Smooth muscle cell of the brain vasculature (primary cell): ENCODE measurements at places on chromosomes 6 and 20.

- no peak for DNase-seq
Measured at GRCh38 chr6:56437171-56437900, 190.0 kb upstream of the COL21A1 start.

DNA sequence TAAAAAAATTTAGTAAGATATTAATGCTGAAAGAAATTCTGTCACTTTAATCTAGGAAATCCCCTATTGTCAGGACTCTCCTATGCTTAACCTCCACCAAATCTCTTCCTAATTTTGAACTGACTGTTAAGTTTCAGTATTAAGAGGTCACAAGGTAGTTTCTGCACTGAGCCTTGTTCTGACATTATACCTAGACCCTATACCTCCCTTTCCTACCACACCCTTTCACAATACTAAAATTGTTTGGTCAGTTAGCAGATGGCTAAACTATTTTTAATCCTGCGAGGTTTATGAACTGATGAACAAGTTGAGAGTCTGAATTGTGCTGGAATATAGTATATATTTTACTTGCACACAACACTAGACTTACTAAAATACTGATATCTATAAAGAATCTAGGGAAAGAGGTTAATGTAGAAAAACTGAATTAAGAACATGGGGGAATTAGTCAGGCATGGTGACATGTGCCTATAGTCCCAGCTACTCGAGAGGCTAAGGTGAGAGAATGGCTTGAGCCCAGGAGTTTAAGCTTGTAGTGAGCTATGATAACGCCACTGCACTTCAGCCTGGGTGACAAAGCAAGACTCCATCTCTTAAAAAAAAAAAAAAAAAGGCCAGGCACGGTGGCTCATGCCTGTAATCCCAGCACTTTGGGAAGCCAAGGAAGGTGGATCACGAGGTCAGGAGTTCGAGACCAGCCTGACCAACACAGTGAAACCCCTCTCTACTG, 51.5 kb downstream of the HBS1L start:
- no peak for DNase-seq

DNA sequence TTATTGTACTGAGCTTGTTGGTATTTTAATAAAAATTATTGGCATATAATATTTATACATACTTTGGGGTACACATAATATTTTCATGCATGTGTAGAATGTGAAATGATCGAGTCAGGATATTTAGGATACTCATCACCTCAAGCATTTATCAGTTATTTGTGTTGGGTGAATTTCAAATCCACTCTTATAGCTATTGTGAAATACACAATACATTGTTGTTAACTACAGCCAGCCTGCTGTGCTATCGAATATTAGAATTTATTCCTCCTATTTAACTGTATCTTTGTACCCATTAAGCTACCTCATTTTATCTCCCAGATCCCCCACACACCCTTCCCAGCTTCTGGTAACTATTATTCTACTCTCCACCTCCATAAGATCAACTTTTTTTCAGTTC, 14.6 kb upstream of the MICB start:
- DNase-seq = no peak

DNA sequence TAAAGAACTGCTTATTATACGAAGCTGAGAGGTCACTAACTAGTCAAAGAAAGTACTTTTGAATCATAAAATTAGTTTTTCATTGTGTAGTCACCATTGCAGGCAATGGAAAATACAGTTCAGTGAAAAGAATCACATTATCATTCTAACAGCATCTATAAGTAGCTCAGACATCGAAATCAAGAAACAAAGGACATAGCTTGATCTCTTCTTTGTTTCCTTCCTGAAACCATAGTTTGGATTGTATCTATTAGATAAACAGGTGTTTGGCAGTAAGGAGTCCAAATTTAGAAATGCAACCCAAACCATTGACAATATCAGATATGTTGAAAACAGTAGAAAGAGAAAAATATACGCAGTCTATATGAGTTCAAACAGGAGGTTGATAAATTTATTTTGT, 697.3 kb downstream of the TFAP2A start:
- DNase-seq = no peak

- DNase-seq = no peak
Measured at GRCh38 chr6:30691208-30691847, 544 bp upstream of the NRM start.

DNA sequence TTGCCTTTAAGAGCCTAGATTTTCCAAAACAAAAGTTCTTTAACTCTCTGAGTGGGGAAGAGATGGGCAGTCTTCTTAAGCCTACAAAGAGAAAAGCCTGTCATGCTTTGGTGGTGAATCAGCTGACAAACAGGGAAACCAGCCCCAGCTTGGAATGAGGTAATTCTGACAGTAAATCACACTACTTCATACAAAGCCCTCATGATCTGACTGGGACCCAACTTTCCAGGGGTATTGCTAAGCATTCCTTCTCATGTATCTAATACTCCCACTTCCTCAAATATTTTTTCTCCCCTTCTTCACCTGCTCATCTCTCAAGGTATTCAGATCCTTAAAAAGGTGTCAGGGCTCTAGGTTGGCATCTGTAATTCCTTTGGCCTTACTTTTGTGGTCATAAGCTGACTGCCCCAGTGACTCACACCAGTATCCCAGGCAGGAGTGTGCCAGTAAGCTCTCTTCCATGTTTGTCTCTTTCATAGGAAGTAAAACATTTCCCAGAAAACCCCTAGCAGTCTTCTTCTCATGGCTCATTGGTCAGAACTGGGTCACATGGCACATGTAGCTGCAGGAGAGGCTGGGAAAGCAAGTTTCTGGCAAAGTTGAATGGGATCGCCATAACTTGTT, 15.0 kb upstream of the TBC1D22B start:
- peak; percentile 83 for DNase-seq

DNA sequence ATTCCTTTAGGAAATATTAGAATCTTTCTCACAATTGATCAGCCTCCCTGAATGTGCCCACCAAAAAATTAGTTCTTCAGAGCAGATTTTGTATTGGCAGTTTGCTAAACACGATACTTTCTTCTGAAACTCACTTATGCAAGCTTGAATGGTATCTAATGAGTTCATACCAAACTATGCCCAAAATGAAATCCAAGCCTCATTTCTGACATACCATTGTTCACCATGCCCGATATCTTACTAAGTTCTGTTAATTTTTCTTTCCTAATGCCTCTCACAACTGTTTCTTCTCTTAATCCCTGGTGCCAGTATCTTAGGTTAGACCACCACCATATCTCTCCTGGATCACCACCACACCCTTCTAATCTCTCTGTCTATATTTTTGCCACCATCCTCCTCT, 755.9 kb downstream of the KIF16B start:
- no peak for DNase-seq

- no peak for DNase-seq
Measured at GRCh38 chr6:62286470-62286843, 432 bp upstream of the KHDRBS2 start.

GRCh38 chr6:132812756-132813172, 1.6 kb upstream of the RPS12 start:
- no peak for DNase-seq

GRCh38 chr6:13146442-13146841, 181.9 kb downstream of the TBC1D7 start:
- no peak for DNase-seq

DNA sequence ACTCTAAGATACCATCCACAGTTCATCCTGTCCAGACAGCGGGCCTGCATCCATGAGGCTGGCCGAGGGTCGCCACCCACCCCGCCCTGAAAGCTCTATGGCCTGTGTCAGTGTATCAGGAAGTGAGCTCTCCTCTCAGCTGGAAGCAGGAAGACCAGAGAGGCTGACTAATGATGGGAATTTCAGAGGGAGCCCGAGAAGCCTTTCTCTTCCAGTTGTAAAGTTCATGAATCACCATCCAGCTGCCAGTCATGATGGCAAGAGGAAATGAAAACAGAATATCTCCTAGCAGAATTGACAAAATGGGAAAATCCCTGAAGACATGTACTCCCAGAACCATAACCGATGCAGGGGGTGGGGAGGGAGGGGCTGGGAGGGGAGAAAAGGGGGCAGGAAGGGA, 109.6 kb upstream of the RPS6KA2 start:
- no peak for DNase-seq

DNA sequence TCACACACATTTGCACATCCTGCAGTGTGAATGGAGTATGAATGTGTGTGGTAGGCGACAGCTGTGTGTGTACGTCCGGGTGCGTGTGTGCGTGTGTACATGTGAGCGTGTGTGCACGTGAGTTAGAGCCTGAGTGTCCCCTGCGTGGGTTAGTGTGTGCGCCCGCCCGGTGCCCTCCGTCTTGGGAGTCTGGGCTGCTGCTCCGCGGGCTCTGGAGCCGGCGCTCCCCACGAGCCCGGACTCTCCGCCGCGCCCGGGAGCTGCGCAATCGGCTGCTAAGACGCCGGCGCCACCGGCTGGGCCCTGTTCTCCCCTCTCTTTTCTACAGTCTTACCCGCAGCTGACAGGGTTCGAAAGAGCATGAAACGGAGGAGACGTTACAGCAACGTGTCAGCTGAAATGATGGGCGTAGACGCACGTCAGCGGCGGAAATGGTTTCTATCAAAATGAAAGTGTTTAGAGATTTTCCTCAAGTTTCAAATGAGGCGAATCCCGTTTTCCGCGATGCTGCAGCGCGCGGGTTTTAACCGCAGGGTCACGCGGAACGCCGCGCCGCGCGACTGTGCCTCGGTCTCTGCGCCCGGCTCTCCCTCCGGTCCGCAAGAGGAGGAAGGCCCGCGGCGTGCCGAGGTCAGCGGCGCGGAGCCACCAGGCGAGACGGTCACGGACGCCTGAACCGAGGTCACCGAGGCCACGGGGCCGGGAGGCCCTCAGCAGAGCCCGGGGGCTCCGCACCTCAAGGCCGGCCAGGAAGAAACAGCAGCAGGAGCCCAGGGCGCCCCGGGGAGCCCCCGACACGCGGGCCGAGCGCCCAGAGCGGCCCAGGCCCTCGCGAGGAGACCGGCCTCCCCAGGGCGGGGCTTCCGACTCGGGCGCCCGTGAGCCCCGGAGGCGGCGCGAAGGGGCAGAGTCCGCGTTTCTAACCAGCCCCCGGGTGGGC, 95.3 kb upstream of the BHLHE23 start:
- no peak for DNase-seq

DNA sequence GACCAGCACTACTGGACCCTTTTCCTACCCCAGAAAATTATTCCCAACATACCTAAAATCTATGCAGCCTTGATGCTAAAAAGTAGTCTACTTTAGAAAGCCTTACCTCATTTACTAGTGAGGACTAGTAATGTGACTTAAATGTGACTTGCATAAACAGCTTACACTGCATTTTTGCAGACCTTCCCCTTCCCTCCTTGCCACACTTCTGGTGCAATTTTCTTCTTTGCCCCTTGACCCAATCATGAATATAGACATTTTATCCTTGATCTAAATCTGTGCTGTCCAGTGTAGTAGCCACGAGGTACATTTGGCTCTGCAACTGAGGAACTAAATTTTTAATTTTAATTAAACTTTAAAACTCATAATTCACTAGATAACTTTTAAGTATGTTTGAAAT, 7.0 kb upstream of the ZKSCAN8 start:
- no peak for DNase-seq

GRCh38 chr6:135796643-135797305, 54.7 kb upstream of the PDE7B start:
- DNase-seq = no peak

GRCh38 chr6:139862311-139862710, 487.9 kb upstream of the CITED2 start:
- no peak for DNase-seq

GRCh38 chr6:45681860-45682511, 304.3 kb upstream of the SUPT3H start:
- DNase-seq = no peak

GRCh38 chr20:52824494-52825216, 147.5 kb upstream of the TSHZ2 start:
- DNase-seq = no peak

GRCh38 chr6:32517654-32518445, 12.2 kb downstream of the HLA-DRB5 start:
- DNase-seq = no peak

GRCh38 chr20:57194154-57194553, 72.3 kb downstream of the BMP7 start:
- DNase-seq = no peak

DNA sequence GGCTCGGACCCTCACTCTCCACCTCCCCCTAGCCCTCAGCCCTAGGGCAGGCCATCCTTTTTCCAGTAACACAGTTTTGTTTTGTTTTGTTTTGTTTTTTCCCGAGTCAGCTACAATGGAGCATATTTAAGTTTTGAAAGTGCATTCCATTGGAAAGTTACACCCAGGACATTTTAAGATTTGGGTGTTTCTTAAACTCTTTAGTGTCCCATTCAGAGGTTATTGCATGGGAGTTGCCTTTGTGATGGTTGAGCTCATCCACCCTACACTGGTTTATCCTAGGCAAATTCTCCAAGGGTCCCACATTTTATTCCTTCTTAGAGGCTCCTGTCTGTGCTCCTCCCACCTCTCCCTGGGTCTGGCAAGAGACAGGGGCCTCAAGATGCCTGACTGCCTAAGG, 58.9 kb downstream of the THBS2 start:
- no peak for DNase-seq

GRCh38 chr6:39083231-39083634, 31.8 kb downstream of the SAYSD1 start:
- DNase-seq = no peak

- no peak for DNase-seq
Measured at GRCh38 chr6:1267790-1268762, 43.8 kb upstream of the FOXQ1 start.

- no peak for DNase-seq
Measured at GRCh38 chr6:164057876-164058275, 643.4 kb downstream of the QKI start.

- no peak for DNase-seq
Measured at GRCh38 chr20:61253640-61254511, 1.8 kb downstream of the CDH4 start.

GRCh38 chr20:12927489-12927888, 81.3 kb upstream of the SPTLC3 start:
- no peak for DNase-seq

GRCh38 chr6:45350186-45350710, 22.1 kb downstream of the RUNX2 start:
- no peak for DNase-seq

DNA sequence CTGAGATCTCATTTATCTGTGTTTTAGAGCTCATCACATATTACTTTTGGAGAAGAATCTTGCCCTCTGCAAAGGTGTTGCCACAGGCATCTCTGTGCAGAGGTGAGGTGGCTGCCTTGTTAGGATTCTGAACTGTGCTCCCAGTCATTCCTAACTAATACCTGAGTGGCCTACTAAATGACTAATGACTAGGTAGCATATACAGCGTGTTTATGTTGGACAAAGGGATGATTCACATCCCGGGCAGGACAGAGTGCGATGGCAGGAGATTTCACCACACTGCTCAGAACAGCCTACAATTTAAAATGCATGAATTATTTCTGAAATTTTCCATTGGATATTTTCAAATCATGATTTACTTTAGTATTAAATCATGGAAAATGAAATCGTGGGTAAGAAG, 23.1 kb upstream of the CGA start:
- no peak for DNase-seq

- DNase-seq = no peak
Measured at GRCh38 chr6:169416249-169416648, 162.6 kb upstream of the THBS2 start.
